ENCODE measurements at places on chromosomes 5 and 9. TPM values are rescaled to one million over a fixed set of nuclear protein-coding genes. Genes with fewer than 3 reads are reported as not detected.

The TMOD1 gene
- not detected for total RNA-seq

The GABRA6 gene
- total RNA-seq, result not detected

The MYO10 gene
- total RNA-seq, result 69.7 TPM

The C5orf52 gene
- not detected for total RNA-seq

The HMGXB3 gene
- total RNA-seq, result 60.0 TPM

The APBA1 gene
- total RNA-seq, result 2.0 TPM

The NTNG2 gene
- 2.0 TPM for total RNA-seq

The GPR151 gene
- total RNA-seq, result not detected

The PCDHGA7 gene
- 2.4 TPM for total RNA-seq

The CAPSL gene
- total RNA-seq, result not detected

The AMBP gene
- total RNA-seq, result not detected

The MAN2A1 gene
- 97.4 TPM for total RNA-seq

The TMEM174 gene
- total RNA-seq, result not detected

The TMEM215 gene
- total RNA-seq, result not detected

The CNOT6 gene
- total RNA-seq, result 52.1 TPM

The C5orf34 gene
- 6.1 TPM for total RNA-seq

The MAMDC2 gene
- total RNA-seq, result 8.3 TPM

The CCDC192 gene
- total RNA-seq, result not detected

The C9orf153 gene
- total RNA-seq, result not detected

The PDGFRB gene
- total RNA-seq, result 1.5 TPM

The ARHGAP26 gene
- total RNA-seq, result 23.8 TPM

The DOK3 gene
- total RNA-seq, result 3.1 TPM

The DDX4 gene
- not detected for total RNA-seq

The PSMB7 gene
- 124 TPM for total RNA-seq

The RPL35 gene
- total RNA-seq, result 1,457 TPM

The GMCL2 gene
- total RNA-seq, result not detected

The FGD3 gene
- total RNA-seq, result 0.59 TPM

The FAM78A gene
- 0.67 TPM for total RNA-seq

The NUTM2F gene
- total RNA-seq, result not detected

The ZFP37 gene
- 3.4 TPM for total RNA-seq

The ENTPD8 gene
- total RNA-seq, result not detected

The CARTPT gene
- not detected for total RNA-seq

The WDR38 gene
- not detected for total RNA-seq

The SPINK7 gene
- not detected for total RNA-seq

The KIAA1958 gene
- 2.5 TPM for total RNA-seq

All from mammary epithelial cell (primary cell).